ENCODE measurements at places on chromosomes 12 and 14.

DNA sequence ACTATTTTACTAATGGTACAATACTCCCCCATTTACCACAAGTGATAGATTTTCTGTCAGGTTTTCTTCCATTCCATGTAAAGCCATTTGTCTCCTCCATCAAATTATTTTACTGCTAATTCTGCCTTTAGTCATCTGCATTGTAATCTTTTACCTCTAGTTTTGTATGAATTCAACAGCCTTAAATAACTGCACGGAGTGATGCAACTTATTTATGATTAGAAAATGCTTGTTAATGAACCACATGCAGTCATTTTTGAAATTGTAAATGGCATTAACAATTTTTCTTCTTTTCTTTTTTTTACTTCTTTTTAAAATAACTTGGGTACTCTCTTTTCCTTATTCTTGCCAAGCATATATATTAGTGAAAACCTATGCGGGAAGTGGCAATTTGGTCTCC lies 71.5 kb downstream of the RESF1 start:
- DNase-seq, result no peak

DNA sequence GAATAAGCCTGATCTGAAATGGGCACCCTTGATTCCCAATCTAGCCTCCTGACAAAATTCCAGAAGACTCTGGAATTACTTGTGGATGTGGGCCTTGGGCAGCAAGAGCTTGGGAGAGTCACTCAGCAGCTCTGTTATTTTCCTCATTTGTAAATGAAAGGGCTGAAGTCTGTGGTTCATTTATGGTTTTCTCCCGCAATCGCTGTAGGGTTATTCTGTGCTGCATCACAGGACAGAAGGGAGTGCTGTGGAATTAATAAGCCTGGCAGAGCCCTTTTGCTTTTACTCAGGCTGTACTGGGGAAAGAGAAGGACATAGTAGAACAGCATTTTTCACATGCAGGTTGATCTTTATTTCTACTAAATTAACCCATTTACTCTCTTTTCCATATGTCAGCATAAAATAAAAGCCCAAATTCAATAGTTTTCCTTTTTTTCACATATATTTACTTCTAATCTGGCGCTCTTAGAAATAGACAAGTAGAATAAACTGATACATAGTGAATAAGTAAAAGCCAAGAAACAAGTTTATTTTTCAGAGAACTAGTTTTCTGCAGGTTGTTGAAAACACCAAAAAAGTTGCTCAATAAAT lies 49.2 kb downstream of the DUSP16 start:
- no peak for DNase-seq

DNA sequence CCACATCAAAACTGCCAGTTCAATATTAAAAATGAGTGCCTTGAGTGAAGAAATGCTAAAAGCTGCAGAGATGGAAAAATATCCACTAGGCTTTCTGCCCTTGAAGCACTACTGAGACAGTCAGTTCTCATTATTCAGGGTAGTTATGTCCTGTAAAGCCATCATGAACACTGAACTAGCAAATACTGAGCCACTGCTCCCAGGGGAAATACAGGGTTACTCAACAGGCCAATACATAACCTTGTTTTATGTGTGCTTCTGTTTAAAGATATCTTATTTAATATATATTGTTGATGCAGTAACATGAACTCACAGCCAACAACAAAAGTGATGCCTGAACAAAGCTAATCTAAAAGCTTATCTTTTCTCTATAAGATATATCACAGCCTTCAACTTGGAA lies 3.3 kb downstream of the RAD52 start:
- no peak for DNase-seq

DNA sequence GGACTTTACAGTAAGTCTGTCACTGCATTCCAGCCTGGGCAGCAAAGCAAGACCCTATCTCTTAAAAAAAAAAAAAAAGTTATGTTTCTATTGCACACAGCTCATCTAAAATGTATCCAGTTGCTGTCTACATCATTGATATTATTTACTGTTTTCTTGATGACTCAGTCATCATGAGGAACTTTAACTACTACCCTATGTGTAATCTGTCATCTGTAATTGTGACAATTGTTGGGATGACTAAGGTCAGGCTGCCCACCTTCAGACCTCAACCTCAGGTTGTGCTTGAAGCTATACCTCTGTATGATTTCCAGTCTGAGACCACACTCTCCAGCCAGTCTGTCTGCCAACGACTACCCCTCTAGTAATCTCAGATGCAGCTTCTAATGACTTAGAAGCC lies 15.3 kb downstream of the PPP1R13B start:
- DNase-seq, result no peak

DNA sequence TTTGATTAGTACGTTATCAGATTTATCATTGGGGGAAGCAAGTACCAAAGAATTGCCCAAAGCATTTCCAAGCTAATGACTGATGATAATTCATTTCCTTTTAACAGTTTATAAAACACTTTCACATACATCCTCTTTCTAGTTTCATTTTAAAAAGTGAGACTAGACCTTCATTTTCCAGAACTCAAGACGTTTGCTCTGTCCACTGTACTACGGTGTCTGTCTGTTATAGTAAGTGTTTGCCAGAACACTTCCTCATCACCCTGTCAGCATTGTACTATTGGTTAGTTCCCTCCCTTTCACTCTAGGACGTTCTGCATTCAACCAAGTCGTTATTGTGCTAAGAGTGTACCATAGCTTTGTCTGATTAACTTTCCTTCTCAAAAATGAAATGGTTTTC lies 81.7 kb upstream of the TMEM263 start:
- DNase-seq, result no peak

DNA sequence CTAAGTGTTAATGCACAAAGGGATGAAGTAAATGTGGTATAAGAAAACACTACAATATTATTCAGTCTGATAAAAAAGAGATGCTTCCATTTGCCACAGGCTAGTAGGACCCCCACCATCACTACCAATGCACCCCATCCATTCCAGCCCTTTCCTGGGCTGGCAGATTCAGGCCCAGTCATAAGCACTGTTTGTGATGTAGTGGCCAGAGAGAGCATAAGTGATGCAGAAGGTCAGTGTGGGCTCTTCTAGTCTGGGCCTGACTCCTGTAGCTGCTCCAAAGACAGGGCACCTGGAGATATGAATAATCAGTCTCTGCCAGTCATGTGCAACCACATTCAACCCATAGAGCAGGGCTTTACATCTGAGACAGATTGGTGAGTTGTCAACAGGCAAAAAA lies 1294.7 kb downstream of the TMEM121 start:
- no peak for DNase-seq

- DNase-seq, result no peak
Measured at GRCh38 chr12:81617915-81618314, 141.2 kb downstream of the PPFIA2 start.

- DNase-seq, result no peak
Measured at GRCh38 chr12:52313926-52314325, 7.3 kb downstream of the KRT83 start.

- no peak for DNase-seq
Measured at GRCh38 chr14:61476105-61476753, 154.8 kb downstream of the PRKCH start.

DNA sequence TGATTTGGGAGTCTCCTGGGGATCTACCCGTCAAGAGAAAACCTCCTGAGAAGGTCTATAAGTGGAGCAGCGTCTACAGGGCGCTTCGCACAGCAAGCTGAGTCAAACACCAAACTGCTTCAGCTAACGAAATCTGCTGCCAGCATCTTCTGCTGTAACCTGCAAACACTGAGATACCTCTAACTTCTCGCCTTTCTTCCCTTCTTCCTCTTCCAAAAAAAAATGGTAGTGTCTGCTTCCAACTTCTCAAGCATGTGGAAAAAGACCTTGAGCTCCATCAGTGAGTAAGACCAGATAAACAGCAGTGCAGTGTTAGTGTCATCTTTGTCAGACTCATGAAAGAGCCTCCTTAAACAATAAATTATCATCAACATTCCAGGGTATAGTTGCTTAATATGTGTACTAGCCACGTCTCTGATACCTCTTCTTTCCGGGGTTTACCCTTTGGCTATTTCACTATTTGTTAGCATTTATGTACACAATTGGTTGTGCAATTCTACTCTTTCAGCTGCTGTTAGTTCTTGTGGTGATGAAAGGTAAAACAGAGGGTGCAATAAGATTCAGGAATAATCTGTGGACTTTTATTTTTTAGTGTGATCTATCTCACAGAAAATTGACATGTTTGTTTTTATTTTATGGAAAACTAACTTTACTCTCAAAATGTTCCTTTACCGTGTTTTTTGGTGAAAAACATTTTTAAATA lies 81.6 kb downstream of the LLPH start:
- DNase-seq, result no peak

GRCh38 chr14:102491786-102492530 lies 17.6 kb downstream of the ANKRD9 start:
- DNase-seq, result no peak

DNA sequence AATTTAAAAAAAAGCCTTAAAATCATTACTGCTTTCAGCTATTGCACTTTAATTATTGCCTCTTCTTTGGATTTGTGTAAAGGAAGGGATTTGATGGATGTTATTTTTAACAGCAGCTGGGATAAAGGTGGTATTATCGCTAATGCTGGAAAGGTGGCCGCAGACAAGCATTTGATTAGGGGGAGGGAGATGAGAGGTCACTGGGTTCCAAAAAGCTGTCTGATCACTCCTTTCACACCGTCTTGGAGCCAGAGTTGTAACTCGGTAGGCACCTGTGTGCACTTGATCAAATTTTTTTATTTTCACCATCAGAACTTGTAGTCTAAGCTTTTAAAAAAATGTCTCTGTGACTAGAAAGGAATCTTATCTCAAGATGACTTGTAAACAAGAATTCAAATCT lies 99.8 kb downstream of the AKAP6 start:
- no peak for DNase-seq

GRCh38 chr12:22051114-22051698 lies 5.2 kb downstream of the CMAS start:
- no peak for DNase-seq

DNA sequence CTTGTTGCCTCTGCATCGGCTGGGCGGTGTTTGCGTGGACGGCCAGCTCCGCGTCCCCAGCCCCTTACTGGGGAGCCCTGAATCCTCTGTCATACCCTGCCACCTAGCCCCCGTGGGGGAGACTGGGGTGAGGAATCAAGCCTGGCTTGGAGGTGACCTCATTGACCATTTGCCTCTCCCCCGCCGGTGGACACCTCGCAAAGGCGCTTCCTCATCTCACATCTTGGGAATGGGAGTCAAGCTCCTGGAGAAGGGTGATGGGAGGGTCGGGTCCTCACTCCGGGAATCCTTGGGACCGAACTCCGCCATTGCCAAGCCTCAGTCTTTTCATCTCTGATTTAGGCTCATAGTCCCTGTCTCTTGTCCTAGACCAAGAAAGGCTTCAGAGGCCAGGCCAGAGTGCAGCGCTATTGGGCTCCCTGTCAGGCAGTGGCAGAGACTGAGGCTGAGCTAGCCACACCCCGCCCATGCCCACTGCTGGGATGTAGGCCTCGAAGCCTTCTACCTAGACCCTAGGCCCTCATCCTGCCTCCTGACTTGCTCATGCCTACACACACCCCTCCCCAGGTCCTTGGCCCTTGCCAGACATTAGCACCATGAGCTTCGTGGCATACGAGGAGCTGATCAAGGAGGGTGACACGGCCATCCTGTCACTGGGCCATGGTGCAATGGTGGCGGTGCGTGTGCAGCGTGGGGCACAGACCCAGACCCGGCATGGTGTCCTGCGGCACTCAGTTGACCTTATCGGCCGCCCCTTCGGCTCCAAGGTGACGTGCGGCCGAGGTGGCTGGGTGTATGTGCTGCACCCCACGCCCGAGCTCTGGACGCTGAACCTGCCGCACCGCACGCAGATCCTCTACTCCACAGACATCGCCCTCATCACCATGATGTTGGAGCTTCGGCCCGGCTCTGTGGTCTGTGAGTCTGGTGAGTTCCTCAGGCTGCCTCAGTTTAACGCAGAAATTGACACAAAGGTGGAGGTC lies 678 bp downstream of the TRMT61A start:
- DNase-seq, result no peak

GRCh38 chr12:87082756-87083155 lies 826.6 kb upstream of the MGAT4C start:
- DNase-seq, result no peak

DNA sequence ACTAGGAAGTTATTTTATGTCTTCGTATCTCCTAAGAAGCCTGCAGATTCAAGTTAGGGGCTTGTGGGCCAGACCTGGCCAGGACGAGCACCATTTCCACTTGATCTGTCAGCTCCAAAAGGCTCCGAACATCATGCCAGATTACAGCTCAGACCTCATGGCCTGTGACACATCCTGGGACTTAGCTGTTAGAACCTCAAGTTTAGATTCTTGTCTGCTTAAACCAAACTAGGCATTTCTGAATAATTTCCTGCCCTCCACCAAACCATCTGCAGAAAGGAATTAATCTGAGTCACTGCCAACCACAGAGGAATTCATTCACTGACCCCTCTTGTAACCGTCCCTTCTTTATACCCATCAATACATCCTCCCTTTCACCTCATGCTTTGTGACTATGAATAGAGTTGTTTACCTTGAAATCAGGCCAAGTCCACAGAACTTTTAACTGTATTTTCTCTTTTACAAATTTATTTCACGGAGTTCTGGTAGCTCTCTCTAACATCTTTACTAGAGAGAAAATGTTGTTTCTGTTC lies 120.3 kb downstream of the FBXL14 start:
- DNase-seq, result peak; percentile 66

GRCh38 chr14:93200553-93200952 lies 6.3 kb downstream of the GON7 start:
- DNase-seq, result no peak

- no peak for DNase-seq
Measured at GRCh38 chr12:71282020-71282419, 124.2 kb upstream of the TSPAN8 start.

GRCh38 chr12:124392667-124393413 lies 97.9 kb downstream of the RFLNA start:
- no peak for DNase-seq

DNA sequence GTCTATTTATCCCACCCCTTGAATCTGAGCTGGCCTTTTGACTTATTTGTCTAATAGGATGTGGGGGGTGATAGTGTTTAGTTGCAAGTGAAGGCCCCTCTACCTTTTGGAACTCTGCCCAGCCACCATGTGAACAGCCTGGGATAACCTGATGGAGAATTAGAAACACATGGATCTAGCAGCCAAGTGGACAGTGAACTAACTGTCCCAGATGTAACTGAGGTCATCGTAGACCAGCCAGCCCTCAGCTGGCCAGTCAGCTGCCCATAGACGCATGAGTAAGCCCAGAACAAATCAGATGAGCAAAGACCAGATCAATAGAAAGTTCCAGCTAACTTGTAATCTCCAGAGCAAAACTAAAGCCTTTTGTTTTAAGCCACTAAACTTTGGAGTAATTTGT lies 19.0 kb downstream of the KLRB1 start:
- DNase-seq, result no peak

DNA sequence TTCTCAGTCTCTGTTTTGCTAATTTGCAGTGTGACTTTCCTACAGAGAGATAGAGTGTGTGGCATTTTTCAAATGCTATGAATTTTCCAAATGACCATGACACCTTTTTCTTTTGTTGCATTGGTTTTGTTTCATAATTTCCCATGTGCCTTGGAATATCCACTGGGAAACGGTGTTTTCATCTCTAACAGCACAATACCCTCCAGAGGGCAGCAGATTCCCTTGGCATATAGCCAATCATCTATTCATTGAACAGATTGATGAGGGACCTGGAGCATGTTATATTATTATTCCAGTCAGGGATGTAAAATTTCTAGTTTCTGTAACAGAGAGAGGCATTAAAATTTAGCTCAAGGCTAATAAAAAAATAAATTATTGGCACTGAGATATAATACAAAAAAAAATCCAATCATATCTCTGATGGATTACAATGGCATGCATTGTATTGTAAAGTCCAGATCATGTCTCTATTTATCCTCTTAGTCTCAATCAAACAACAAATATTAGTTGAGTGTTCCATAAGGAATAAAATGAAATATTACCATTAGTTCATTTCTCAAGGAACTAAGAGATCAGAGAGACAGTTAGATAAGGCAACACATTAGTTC lies 29.6 kb upstream of the NTN4 start:
- DNase-seq, result no peak

All from glomerular endothelial cell (primary cell).